ENCODE measurements at places on chromosomes 3 and 15.

- no peak for DNase-seq
Observed at GRCh38 chr15:70248116-70249025, 150.7 kb upstream of the TLE3 start.

GRCh38 chr3:128271536-128272332 is 118.5 kb downstream of the EEFSEC start:
- DNase-seq = no peak

DNA sequence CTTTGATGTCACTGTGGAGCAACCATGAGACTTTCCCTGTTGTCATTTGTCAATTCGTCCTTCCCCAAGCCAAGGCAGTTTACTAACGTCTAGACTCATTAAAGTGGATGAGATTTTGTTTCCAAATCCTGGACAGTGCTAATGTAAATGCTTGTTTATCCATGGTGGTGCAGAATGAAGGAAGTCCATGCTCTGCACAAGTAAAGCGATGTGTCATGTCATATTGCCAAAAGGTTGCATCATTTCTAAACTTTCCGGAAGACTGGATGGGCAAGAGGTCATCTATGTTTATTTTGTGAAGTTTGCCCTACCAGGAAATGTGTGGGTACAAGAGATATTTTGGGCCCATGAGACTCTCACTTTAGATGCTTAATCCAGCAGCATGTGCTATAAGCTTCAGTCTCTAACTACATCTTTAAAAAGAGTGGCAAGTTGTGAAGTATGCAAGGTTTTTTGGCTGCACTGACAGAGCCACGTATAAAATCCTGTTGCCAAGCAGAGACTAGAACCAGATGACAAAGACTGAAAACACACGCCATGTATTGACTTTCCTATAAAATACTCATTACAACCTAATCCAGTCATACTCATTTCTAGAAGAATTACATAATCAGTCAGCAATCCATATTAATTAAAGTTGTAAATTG is 72.1 kb upstream of the FNDC3B start:
- no peak for DNase-seq

GRCh38 chr3:172592898-172593669 is 69.9 kb upstream of the TNFSF10 start:
- DNase-seq = no peak

DNA sequence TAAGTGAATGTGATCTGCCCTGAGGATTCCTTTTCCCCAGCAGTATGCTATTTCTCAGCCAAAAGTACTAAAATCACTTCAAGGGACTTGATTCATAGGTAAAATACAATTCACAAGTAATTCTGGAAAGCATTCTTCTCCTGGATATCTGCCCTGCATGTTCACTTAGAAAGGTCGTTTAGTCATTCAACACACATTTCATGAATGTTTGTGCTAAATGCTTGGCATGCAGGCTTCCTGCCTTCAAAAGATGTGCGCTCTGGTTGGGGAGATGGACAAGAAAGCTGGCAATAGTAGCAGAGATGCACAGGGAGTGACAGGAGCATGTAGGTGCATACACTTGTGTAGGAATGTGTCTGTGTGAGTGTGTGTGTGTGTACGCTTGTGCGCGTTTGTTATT is 360.7 kb downstream of the PTPRG start:
- DNase-seq = no peak

DNA sequence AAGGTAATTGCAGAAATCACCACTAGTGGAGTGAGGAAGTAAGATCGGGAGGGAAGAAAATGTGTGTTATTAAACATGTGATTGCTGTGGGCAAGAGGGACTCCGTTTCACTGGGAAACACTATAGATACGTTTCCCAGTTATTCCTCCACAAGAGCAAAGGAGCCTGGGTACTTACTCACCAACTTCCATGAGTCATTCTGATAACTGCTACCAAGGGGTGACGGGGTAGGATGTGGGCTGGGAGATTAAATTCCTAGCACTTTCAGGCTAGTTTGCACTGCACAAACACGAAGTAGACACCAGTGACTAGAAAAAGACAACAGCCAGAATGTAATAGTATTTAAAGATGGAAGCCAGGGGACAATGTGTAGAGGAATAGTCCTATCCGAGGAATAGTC is 812.9 kb upstream of the CFAP20DC start:
- DNase-seq = no peak

DNA sequence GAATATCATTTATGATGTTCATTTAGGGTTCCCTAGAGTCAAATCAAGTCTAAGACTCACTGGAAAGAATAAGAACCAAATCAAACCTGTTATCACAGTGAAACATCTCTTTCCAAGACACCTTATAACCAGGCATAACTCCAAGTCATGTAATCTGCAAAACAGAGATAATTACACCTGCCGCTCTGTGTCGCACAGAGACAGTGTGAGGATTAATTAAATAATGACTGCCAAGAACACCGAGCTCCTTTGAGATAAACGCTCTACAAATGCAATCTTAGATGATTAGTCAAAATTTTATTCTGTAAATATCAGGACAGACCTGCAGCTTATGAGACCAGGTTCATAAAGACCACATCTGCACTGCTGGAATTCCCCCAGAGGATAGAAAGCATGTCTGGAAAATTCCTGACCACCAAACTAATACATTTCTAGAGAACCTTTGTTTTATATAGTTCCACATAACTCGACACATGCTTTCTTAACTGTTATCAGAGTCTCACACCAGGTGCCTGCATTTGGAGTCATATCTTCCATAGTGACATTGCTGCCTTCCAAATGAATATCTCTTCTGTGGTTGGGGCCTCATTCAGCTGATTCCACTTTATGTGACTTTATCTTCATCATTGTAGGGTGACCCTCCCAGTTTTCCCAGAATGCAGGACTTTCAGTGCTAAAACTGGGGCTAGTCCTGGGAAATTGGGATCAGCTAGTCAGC is 252.8 kb downstream of the CD47 start:
- no peak for DNase-seq

DNA sequence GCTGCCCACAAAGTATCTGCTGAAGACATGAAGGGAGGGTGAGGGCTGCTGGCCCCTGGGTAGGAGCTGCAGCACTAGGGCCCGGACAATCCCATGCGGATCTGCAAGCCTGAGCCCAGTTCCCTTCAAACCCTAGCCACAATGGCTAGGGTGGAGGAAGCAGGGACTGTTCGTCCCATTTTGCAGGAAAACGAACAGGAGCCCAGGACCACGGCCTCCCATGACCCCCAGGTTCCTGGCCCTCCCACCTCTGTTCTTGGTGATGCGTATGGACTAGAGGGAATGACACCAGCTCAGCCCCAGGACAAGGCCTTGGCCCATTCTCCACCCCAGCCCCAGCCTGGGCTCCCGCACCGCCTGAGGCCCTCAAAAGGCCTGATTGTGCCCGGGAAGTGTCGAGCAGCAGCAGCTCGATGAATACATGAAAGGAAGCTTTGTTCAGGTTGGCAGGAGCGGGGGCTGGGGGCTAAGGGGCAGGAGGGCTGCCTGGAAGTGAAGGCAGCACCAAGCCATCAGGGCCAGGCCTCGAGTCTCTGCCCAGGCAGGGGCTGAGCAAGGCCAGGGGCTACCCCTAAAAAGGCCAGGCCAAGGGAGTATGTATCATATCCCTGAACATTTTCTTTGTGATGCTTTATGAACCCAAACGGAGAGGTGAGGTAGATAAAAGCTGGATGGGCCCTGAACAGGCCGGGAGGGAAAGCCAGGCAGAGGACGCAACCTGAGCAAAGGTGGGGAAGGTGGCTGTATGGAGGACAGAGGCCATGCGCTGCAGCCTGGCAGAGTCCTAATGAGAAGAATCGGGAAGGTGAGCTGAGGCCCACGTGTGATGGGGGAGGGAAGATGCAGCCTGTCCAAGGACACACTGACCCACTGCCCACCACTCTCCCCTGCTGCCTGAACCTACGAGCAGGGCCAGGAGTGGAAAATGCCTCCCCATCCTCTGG is 12.2 kb downstream of the SEMA7A start:
- DNase-seq = no peak

- no peak for DNase-seq
Observed at GRCh38 chr3:18250991-18251390, 174.1 kb downstream of the SATB1 start.

- DNase-seq = no peak
Observed at GRCh38 chr15:72306211-72306785, 13.7 kb downstream of the CELF6 start.

- DNase-seq = no peak
Observed at GRCh38 chr3:33322412-33322811, 45.2 kb downstream of the FBXL2 start.

DNA sequence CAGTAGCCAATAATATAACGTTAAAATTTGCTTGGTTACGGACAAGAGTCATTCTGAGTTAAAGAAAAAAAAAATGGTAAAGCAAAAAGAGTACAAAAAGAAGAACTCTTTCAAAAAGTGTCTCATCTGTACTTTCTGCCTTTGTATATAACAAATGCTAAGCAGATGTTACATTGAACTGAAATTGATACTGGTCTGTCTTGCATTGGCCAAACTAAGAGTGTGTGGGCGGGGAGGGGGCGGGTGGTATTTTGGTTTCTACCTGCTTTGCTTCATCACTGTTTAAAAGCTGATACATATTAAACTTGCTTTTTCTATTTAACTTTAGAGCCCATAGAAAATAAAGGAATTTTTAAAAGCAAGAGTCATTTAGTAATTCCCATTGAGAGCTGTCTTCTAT is 215.0 kb upstream of the THBS1 start:
- DNase-seq = peak; percentile 29

- DNase-seq = no peak
Observed at GRCh38 chr3:136937175-136937574, 20.6 kb upstream of the IL20RB start.

DNA sequence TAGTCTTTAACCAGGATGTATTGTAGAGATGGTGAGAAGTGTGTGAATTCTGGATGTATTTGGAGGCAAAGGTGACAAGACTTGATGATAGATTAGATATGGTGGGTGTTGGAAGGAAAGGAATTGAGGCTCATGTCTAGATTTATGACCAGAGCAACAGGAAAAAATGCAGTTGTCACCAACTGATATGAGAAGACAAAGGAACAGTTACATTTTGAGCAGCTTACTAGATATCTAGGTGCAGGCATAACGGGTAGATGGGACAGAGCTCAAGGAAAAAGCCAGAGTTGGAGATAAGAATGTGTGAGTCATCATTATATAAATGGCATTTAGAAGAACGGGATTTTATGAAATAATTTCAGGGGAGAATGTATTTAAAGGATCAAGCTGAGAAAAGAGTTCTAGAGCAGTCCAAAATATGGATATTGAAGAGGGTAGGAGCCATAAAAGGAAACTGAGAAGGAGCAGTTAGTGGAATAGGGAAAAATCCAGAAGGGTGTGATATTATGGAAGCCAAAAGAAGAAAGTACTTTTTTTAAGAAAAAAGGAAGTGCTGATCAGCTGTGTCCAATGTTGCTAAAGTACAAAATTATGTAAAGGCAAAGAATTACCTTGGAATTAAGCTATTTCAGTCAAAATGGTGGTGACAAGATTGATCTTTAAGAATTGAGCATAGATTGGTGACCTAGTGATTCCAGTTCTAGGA is 262.5 kb downstream of the CGGBP1 start:
- no peak for DNase-seq

DNA sequence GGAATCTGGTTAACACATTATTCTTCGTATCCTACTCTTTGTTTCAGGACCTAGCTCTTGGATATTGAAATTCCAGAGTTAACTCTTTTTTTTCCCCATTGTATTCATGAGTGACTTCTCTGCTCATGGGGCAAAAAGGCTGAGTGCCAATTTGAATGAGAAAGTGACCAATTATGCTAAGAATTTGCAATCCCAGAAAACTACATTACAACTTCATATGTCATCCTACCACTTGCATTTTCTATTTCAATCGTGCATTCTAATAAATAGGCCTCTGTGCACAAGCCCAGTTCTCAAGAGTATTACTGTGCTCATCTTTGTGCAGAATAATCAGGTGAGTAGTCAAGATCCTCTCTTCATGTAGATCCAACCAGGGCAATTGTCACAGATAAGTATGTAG is 537.8 kb downstream of the OTOL1 start:
- DNase-seq = no peak

GRCh38 chr3:140206196-140207040 is 271.4 kb downstream of the CLSTN2 start:
- DNase-seq = no peak

DNA sequence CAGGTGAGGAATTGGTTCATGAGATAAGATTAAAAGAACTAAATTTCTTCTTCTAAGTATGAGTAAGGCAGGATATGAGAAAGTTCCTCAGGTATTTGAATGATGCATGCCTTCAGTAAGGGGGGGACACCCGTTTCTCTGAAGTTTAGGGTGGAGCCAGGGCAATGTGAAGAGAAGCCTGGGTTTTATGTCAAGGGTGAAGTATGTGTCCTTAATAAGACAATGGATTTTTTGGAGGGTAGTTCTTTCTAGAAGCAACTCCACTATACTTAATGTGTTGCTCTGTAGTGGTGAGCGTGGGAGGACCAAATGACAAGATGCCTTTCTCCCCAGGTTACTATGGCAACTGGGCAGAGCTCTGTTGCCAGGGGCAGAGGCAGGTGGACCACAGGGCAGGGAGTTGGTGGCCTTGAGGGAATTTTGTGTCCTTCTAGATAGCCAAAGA is 44.0 kb downstream of the PHLDB2 start:
- DNase-seq = no peak

GRCh38 chr3:177362626-177363025 is 165.3 kb upstream of the TBL1XR1 start:
- DNase-seq = no peak

GRCh38 chr3:142019794-142020320 is 129.5 kb downstream of the TFDP2 start:
- peak; percentile 34 for DNase-seq

GRCh38 chr15:78429477-78429876 is 8.5 kb upstream of the IREB2 start:
- no peak for DNase-seq

DNA sequence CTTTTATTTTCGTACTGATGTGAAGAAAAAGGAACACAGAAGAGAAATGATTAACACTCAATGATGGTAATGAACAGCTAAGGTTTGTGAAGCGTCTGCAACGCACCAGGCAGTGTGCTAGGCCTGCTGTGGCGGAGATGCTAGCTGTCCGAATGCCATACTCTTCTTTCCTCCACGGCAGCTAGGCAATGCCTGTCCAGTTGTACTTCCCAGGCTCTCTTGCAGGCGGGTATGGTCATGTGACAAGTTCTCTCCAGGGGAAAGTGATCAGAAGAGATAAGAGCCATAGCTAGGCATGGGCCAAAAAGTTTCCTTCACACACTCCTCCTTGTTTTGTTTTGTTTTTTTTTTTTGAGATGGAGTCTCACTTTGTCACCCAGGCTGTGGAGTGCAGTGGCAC is 6.7 kb downstream of the TADA3 start:
- no peak for DNase-seq

DNA sequence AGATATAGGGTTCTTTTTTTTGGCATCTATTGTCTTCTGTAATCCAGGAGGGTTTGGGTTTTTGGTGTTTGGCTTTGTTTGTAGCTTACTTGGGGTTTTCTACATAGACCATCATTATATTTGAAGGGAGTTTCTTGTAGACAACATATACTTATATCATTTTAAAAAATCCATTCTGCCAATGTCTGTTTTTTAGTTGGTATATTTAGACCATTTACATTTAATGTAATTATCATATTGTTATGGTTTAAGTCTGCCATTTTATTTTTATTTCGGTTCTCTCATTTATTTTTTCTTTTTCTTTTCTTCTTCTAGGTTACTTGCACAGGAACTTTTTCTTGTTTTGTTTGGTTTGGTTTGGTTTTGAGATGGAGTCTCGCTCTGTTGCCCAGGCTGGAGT is 5.5 kb upstream of the MGLL start:
- no peak for DNase-seq

Measured in GM20000 (cell line).